ENCODE measurements at places on chromosomes 7 and 10.

DNA sequence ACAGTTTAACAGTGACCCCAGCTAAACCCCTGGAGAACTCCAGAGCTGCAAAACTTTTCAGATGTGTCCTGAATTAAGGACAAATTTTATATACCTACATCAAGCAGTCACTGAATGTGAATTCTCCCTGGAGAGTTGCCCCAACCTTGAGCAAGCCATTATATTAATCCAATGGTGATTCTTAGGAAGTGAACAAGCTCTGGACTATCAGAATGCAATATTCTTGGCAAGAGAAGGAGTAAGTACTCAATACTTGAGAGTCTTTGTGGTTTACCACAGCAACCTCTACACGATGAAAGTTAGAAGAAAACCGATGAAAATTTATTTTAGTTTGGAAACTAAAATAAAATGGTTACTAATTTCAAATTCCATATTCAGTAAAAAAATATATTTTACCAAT is 19.3 kb upstream of the ZNF365 start:
- DNase-seq = no peak

DNA sequence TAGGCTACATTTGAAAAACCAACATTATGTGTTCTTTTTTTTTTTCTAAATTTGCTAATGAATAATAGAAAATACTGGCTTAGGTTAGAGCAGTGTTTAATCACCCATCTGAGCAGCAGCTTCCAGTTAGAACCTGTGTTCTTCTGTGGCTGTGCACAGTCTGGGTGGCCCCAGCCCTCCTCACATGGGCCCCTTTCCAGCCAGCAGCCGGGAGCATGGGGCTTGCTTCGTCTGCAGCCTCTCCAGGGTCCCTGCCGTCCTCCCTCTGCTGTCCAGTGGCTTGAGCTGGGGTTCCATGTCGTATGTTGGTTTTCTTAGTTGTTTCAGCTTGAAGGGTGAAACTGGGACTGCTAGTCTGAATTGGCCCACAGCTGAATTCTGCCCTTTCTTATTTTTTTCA is 37.3 kb downstream of the BNIP3 start:
- no peak for DNase-seq

DNA sequence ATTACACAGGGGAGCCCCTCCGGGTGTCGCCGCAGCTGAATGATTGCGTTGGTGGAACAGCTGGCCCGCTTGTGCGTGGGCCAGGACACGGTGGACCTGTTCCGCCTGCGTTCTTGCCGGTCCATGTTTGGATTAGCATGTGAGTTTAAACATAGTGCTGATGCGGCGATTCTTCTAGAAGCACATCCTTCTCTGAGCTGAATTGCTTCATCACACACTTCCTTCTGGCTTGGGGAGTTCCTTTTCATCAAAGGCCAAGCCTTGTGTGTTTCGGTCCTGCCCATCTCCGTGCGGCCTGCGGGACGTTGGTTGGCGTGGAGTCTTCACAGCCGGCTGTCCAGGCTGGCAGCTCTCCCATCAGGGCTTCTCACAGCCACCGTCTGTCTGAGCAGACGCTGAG is 45.5 kb upstream of the SLC29A4 start:
- DNase-seq = no peak

GRCh38 chr7:44727158-44727936 is 21.3 kb upstream of the ZMIZ2 start:
- no peak for DNase-seq

DNA sequence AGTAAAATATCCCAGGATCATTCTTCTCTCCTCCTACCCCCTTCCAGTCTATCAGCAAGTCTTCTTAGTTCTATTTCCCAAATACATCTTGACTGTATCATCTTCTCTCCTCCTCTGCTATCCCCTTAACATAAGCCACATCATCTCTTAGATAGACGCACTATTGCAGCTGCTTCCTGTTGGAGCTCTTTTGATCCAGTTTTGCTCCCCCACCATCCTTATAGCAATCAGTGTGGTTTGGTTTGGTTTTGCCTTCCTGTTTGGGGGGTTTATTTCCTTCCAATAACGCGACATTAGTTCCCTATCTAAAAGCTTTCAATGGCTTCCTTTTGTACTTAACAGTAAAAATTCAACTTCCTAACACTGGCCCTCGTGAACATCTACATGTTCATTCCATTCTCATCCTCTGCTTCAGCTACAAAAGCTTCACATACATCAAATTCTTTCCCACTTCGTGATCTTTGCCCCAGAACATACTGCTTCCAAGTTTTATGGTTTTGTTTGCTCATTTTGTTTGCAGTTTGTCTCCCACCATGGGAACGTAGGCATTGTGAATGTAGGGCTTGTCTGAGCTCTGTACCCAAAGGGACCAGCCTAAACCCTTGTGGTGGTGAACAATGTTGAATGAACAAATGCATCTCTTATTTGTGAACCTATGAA is 33.7 kb upstream of the PLXDC2 start:
- no peak for DNase-seq

GRCh38 chr10:17001297-17001744 is 128.3 kb downstream of the CUBN start:
- no peak for DNase-seq

GRCh38 chr10:11525503-11525902 is 85.9 kb downstream of the USP6NL start:
- no peak for DNase-seq

GRCh38 chr7:98265841-98266271 is 13.8 kb upstream of the TECPR1 start:
- DNase-seq = no peak

DNA sequence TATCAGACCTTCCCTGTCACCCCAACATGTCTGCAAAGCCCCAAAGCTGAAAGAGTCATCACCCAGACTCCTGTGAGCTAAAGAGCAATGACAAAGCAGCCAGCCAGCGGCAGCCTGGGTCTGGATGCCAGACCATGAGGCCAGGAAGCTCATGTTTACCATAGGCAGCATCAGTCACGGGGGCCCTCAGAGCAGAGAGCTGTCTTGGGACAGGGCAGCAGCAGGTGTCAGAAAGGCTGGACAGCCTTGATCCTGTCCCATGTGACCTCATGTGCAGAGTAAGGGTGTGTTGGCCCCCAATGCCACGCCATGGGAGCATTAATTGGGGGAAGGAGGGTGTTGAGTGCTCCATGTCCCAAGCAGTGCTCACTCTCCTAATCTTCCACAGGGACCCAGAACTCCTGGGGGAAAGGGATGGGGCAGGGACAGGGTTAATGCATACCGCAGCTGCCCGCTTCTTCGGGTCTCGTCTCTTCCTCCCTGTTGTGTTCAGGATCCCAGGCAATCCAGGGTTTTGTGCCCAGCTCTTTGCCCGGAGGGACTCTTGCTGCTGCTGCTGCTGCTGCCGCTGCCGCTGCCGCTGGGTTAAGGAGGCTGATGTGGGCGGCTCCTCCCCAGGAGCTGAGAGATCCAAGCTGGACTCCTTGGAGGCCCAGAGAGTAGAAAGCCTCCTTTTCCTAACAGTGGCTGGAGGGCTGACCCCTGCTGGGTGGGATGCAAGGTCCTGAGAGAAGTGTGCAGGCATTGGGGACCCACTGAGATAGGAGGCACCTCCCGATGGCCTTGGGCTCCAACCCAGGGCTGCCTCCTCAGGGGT is 7.1 kb downstream of the CCDC201 start:
- no peak for DNase-seq

GRCh38 chr7:134457210-134457609 is 1.7 kb downstream of the AKR1B1 start:
- no peak for DNase-seq

DNA sequence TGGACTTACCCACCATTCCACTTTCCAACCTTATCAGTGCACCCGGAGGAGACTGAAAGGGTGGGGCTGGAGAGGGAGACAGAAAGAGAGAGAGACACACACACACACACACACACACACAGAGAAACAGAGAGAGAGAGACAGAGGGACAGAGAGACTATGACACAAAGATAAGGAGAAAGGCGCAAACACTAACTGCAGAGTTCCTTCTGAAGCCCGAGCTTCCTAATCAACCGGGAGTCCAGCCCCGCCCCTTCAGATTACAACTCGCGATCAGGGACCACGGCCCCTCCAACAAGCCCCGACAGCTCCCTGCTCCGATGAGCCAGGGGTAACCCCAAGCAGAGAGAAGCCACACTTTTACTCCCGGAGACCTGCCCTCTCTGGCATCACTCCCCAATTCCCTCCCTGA is 499 bp downstream of the GAL3ST4 start:
- DNase-seq = no peak

- DNase-seq = no peak
Measured at GRCh38 chr10:7388602-7389001, 22.2 kb downstream of the SFMBT2 start.

GRCh38 chr7:139808427-139808826 is 20.6 kb upstream of the TBXAS1 start:
- no peak for DNase-seq

- DNase-seq = no peak
Measured at GRCh38 chr7:30237271-30237695, 47.1 kb upstream of the ZNRF2 start.

- no peak for DNase-seq
Measured at GRCh38 chr7:26397332-26397731, 105.7 kb downstream of the SNX10 start.

DNA sequence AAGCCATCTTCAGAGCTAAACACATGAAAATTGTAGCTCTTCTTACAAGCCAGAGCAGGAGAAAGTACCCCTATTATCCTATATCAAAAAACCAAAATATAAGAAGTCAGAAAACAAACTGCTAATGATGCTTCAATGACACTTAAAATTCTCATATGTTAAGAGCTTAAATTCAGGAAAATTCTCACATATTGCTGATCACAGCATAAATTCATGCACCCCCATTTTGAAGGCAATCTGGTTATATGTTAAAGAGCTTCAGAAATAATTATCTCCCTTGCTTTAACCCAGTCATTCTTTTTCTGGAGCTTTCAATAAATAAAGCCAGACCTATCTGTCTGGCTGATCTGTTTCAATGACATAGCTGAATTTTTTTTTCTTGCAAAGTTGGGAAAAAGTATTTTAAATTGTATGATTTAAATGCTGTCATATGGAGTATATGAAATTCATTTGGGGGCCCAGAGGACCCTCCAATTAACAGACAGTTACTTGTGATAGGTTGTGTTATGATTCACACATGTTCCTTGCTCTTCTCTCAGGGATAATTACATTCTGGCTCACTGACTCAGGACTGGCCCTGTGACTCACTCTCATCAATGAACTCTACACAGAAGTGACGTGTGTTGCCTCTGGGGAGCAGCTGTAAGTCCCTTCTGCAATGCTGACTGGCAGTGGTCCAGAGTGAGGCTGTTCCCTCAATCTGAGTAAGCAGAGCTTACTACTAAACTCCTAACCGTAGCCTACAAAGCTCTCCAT is 85.2 kb downstream of the HGF start:
- DNase-seq = no peak

Data from activated naive CD4-positive, alpha-beta T cell (primary cell).